ENCODE measurements at places on chromosomes 11 and 22. TPM values are rescaled to one million over a fixed set of nuclear protein-coding genes. Genes with fewer than 3 reads are reported as not detected.

Gene CRYBB2
- total RNA-seq: not detected

DNA sequence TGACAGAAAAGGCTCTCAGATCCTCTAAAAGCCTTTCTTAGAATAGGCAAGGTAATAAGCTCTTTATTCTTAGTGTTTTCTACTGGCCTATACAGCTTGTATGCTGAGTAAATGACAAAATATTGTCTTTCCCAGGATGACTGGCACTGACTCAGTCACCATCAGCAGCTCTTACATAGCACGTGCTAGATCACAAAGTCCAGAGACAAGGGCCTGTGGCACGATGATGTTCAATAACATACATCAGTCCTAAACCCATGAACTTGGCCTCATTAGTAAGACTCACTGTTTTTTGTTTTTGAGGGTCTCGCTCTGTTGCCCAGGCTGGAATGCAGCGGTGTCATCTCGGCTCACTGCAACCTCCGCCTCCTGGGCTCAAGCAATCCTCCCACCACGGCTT, 42.7 kb downstream of the CELF1 start:
- DNase-seq: no peak

Gene SLC22A8
- not detected for total RNA-seq

GRCh38 chr11:28117712-28118111, 9.5 kb downstream of the METTL15 start:
- DNase-seq: no peak

Gene LDHA
- 236 TPM for total RNA-seq

Measured in stomach (tissue), 19 donors.